ENCODE measurements at places on chromosomes 13 and 19. TPM values are rescaled to one million over a fixed set of nuclear protein-coding genes. Genes with fewer than 3 reads are reported as not detected.

PROZ gene
- total RNA-seq, result not detected

GNA15 gene
- total RNA-seq, result 4.3 TPM

LMO7 gene
- 243 TPM for total RNA-seq

ZNF610 gene
- 2.1 TPM for total RNA-seq

LRRC63 gene
- total RNA-seq, result not detected

ZNF625 gene
- 3.1 TPM for total RNA-seq

ZNF418 gene
- 15.5 TPM for total RNA-seq

- DNase-seq, result no peak
These were observed 66.9 kb downstream of the C13orf42 start for GRCh38 chr13:51044023-51044665.

GRCh38 chr19:9309974-9310446, 372 bp upstream of the ZNF699 start:
- peak; percentile 91 for DNase-seq

- DNase-seq, result no peak
These were observed 28.3 kb upstream of the SERPINE3 start for GRCh38 chr13:51311231-51311630.

DNA sequence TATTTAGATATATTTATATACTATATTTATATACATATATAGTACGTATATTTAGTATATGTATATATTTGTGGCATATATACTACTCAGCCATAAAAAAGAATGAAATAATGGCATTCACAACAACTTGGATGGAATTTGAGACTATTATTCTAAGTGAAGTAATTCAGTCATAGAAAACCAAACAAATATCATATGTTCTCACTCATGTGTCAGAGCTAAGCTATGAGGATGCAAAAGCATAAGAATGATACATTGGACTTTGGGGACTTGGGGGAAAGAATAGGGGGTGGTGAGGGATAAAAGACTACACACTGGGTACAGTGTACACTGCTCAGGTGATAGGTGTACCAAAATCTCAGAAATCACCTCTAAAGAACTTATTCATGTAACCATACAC, 1015.7 kb downstream of the EFNB2 start:
- DNase-seq, result no peak

- DNase-seq, result no peak
These were observed 364.2 kb downstream of the IRS2 start for GRCh38 chr13:109422161-109422560.

DNA sequence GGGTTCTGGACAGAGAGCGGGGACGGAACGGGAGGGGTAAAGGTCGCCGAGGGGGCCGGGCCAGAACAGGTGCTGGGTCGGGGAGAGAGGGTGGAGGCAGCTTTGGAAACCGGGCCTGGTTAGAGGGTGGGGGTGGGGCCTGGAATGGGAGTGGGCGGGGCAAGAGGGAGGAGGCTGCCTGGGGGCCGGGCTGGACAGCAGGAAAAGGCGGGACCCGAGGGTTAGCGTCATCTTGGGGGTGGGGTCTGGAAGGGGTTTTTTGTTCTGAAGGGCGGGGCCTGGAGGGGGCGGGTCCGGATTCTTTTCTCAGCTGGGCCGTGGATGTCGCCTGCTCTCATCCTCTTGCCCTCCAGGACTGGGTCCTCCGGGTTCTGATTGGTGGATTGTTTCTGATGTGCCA, 4.3 kb upstream of the ZNF813 start:
- DNase-seq, result peak; percentile 13

DNA sequence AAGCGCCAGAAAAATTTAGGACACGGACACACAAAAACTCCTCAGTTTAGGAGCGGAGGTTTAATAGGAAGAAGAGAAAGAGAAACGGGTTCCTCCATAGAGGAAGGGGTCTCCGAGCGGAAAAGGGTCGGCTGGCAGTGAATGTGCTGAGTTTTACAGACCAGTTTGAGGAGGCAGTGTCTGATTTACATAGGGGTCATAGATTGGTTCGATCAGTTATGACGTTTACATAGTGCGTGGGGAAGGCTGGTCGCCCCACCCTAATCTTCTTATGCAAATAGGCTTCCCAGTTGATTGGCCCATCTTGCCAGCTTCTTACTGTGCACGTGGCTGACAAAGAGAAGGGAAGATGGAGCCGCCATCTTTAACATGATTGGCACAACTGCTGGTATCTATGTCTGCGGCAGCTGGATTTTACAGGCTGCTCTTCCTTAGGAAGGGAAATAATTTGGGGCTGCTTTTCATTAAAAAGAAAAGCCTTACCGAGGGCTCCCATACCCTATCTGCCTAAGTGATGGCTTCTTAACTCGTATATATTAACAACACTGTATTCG, 1.2 kb upstream of the ZNF225 start:
- DNase-seq, result no peak

DNA sequence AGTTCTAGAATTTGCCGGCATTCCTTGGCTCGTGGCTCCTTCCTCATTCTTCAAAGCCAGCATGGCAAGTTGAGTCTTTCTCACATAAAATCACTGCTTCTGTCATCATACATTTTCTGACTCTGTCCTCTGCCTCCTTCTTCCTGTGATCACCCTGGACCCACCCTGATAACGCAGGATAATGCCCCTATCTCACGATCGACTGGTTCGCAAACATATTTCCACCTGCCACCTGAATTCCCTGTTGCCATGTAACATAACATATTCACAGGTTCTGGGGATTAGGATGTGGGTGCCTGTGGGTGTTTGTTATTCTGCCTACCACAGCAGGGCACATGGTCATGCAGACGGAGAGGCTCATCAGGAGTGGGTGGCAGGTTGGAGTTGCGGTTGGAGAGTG, 177.7 kb downstream of the NHLRC3 start:
- no peak for DNase-seq

DNA sequence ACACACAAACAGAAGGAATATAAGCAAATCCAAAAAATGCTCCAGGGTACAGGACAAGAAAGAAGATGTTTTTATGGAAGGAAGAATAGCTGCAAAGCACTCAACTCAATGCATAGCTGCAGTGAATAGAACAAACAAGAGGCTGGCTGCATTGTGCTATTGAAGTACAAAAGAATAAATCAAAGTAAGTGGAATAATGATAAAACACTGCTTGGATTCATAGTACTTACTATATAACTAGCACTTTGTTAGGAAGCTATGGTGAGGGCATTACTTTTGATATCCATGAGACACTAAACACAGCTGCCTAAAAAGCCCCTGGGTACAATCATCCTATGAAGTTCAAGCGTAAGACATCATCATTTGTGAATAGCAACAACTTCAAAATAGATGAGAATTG, 350.1 kb downstream of the PCDH9 start:
- no peak for DNase-seq

DNA sequence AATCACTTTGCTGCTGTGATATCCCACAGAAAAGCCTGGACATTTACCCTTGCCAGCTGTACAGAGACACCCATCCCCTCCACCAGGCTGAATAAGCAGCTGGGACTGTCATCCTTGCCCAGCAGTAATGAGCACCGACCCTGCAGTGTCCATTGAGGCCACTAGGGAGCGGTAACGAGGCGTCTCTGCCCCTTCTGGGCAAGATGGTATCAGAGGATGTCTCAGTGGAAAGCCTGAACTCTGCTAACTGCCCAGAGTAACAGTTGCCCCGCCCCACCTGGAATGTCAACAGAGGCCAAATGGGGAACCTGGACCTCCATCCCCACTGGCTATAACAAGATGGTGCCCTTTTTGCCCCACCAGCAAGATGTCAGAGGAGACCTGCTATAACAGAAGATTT, 22.8 kb upstream of the CEACAM20 start:
- DNase-seq, result peak; percentile 62

GRCh38 chr13:45941261-45941660, 89.7 kb upstream of the SIAH3 start:
- DNase-seq, result no peak

GRCh38 chr13:44174769-44175425, 198.7 kb upstream of the SERP2 start:
- no peak for DNase-seq

GRCh38 chr19:15170345-15170744, 30.4 kb downstream of the NOTCH3 start:
- DNase-seq, result no peak

GRCh38 chr13:99404005-99404755, 97.0 kb upstream of the GPR183 start:
- DNase-seq, result no peak

Measured in mucosa of descending colon (tissue), 3 donors.